Activated T-helper 2 cell treated with anti-CD3 and anti-CD28 coated beads, Interferon-gamma antibody, Interleukin-2, Interleukin-4, amounts not matched to agents 10 μg/mL and 5 μg/mL and 100 μg/mL, durations not matched to agents 14 hours and 24 hours and 36 hours (primary cell): ENCODE measurements at places on chromosomes 7 and 10. TPM values are rescaled to one million over a fixed set of nuclear protein-coding genes. Genes with fewer than 3 reads are reported as not detected.

DNA sequence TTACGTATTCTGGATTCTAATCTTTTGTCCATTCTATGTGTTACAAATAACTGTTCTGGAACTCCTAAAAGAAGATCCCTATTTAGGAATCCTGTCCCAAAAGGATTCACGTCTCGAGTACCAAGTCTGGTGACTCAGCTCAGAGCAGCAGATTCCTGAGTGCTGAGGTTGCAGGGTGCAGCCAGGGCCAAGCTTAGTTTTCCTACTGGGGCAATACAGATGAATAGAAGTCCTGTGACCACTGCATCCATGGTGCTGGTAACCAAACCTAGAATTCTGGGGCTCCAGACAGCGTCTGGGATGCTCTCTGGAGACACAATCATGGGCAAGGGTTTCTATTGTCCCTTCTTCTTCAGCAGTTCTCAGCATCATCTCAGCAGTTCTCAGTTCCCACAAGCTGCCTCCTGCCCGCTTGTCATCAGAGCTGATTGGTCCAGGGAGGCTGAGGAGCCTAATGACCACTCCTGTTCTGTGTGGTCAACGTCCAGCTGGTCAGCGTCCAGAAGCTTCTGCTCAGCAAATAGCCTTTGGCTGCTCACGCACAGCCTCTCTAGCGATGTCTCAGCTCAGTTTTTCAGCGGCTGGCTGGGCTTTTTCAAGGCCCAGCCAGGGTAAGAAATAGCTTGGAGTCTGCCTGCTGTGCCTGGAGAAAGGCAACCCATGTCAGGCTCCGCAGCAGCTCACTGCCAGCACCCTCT, 50.4 kb upstream of the C7orf33 start:
- no peak overlapping the region for H3K4me3 ChIP-seq
- no peak overlapping the region for H3K27ac ChIP-seq
- H3K27me3 ChIP-seq = peaks cover 3% of the 10 kb centered on the region
- peaks cover 6% of the 10 kb centered on the region for H3K4me1 ChIP-seq
- no peak for DNase-seq

DNA sequence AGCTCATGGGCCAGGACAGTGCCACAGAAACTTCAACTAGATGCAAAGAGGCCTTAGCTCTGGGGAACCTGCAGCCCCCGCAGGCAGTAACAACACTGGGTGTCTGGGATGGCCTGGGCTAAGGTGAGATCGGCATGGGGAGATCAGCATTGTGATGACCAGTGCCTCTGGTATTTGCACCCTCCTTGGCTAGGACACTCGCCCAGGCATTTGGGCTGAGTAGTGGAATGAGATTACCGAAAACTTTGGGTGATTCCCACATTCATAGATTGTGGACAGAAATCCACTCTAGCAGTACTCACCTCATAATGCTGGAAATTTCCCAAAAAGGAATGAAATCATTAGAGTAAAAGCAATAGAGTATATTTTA, 70.6 kb upstream of the ZMIZ2 start:
- peaks cover 39% of the 10 kb centered on the region for H3K36me3 ChIP-seq
- no peaks in the 10 kb centered on the region for H3K27me3 ChIP-seq
- H3K4me3 ChIP-seq = no peak overlapping the region
- H3K27ac ChIP-seq = no peak overlapping the region

DNA sequence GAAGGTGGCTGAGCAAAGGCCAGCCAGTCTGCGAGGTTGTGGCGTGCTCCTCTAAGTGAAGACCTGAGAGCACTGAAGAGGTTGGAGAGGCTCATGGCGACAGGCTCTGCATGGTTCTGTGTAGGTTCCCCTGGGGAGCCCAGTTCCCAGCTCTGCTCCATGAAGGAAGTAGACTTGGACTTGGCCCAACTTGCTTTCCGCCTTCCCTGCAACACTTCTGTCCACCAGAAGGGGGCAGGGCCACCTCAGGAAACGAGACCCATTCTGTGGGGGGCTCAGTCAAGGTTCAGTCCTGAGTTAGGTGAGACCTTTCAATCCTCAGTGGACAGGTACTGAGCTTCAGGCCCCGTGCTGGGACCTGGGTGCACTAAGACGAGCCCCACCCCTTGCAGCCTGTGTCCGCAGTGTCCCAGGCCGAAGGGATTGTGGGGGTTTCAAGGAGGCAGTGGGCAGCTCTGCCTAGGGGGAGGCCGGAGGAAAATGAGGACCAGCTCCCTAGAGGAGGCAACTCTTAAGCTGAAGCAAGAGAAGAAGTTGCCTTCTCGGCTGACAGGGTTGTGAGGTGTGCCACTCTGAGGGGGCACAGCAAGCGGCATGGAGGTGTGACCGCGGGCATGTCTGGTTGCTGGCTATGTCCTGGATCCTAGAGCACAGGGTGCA, 15.0 kb upstream of the PCBD1 start:
- peaks cover 2% of the 10 kb centered on the region for H3K27me3 ChIP-seq
- H3K27ac ChIP-seq = no peak overlapping the region
- H3K36me3 ChIP-seq = no peaks in the 10 kb centered on the region
- no peaks in the 10 kb centered on the region for H3K4me1 ChIP-seq
- DNase-seq = no peak

GRCh38 chr7:108167460-108167859, 37.3 kb upstream of the LAMB4 start:
- no peak overlapping the region for H3K4me3 ChIP-seq
- no peaks in the 10 kb centered on the region for H3K4me1 ChIP-seq

- no peak for DNase-seq
- peaks cover 9% of the 10 kb centered on the region for H3K27me3 ChIP-seq
Measured at GRCh38 chr10:88491314-88491713, 91.8 kb downstream of the RNLS start.

GRCh38 chr10:124717911-124718741, 26.1 kb downstream of the FAM53B start:
- peak overlapping the region; percentile 24 for H3K4me3 ChIP-seq
- H3K27me3 ChIP-seq = peaks cover 2% of the 10 kb centered on the region
- H3K4me1 ChIP-seq = peaks cover 75% of the 10 kb centered on the region
- H3K36me3 ChIP-seq = peaks cover 45% of the 10 kb centered on the region
- peak; percentile 64 for DNase-seq
- H3K27ac ChIP-seq = peak overlapping the region; percentile 58

DNA sequence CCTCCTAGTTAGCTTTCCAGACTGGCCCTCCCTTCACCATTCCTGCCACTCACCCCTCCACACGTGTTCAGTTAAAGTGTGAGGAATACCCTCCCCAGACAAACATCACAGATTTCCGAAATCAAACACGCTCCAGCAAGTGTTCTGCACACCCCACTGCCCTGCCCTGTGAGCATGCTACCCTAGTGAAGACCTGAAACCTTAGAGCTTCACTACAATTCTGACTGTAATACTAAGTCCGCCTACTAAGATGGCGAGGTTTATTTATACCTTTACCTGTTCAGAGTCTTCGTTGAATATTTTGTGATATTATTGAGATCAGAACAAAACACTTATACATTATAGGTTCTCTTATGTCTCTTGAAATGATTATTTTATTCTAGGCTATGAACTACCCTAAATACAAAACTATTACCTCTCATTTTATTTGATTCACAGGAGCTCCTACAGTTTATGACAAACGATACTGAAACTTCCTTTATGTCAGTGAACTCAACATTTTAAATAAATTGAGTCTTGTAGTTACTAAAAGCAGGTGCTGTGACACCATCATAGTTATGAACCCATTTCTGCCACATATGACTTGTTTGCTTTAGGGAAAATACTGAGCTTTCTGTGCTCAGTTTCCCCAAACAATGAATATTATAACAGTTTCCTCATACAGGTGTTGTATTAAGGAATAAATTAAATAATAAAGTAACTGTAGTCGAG, 8.6 kb downstream of the SCIN start:
- no peak for DNase-seq
- peaks cover 26% of the 10 kb centered on the region for H3K27me3 ChIP-seq
- H3K4me3 ChIP-seq = no peak overlapping the region
- H3K4me1 ChIP-seq = no peaks in the 10 kb centered on the region
- no peaks in the 10 kb centered on the region for H3K36me3 ChIP-seq

DNA sequence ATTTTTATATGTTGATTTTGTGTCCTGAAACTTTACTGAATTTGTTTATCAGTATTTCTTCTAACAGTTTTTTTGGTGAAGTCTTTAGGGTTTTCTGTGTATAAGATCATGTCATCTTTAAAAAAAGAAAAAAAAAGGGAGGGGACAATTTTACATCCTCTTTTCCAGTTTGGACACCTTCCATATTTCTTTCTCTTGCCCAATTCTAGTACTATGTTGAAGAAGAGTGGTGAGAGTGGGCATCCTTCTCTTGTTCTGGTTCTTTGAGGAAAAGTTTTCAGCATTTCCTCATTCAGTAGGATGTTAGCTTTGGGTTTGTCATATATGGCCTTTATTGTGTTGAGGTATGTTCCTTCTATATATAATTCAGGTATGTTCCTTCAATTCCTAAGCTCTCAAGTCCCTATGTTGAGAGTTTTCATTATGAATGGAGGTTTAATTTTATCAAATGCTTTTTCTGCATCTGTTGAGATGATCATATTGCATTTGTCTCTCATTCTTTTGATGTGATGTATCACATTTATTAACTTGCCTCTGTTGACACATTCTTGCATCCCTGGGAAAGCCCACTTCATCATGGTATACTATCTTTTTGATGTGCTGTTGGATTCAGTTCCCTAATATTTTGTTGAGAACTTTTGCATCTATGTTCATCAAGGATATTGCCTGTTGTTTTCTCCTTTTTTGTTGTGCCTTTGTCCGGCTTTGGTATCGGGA, 12.1 kb downstream of the TAS2R40 start:
- no peak overlapping the region for H3K27ac ChIP-seq
- no peak overlapping the region for H3K4me3 ChIP-seq
- peaks cover 1% of the 10 kb centered on the region for H3K4me1 ChIP-seq
- H3K27me3 ChIP-seq = peaks cover 36% of the 10 kb centered on the region
- H3K36me3 ChIP-seq = peaks cover 14% of the 10 kb centered on the region

GRCh38 chr7:21912305-21912704, 33.4 kb downstream of the CDCA7L start:
- no peak overlapping the region for H3K4me3 ChIP-seq
- H3K4me1 ChIP-seq = peaks cover 2% of the 10 kb centered on the region
- DNase-seq = no peak

DNA sequence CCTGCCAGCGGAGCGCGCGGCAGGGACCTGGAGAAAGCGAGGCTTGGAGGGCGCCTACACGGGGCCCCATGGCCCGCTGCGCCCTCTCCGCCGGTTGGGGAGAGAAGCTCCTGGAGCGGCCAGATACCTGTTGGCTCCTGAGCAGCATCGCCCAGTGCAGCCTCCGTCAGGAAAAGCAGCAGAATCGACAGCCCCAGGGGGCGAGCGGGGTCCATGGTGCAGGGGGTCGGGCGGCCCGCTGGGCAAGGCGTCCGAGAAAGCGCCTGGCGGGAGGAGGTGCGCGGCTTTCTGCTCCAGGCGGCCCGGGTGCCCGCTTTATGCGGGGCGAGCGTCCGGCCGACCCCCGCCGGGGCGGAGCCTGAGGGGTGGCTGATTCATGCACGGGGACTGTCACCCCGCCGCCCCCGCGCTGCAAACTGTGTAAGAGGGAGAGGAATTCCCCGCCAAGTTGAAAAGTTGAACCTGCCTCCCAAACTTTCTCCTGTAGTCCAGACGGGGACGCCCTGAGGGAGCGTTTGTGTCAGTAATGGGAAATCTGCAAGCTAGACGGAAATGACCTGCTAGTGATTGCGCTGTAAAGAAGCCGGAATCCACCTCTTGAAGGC, at the start of gene TFPI2:
TFPI2 (minus strand) TSS at position 290 of the 605 bp plus-strand sequence; CDS start at position 215, 75 bp downstream.
- H3K27me3 ChIP-seq = peaks cover 50% of the 10 kb centered on the region
- H3K27ac ChIP-seq = no peak within 1 kb of the TSS
- no peak for DNase-seq
- peaks cover 9% of the 10 kb centered on the region for H3K4me1 ChIP-seq

GRCh38 chr10:132239126-132240031, 52.6 kb downstream of the DPYSL4 start:
- H3K27me3 ChIP-seq = no peaks in the 10 kb centered on the region
- DNase-seq = no peak
- no peak overlapping the region for H3K4me3 ChIP-seq
- no peak overlapping the region for H3K27ac ChIP-seq
- H3K4me1 ChIP-seq = no peaks in the 10 kb centered on the region

DNA sequence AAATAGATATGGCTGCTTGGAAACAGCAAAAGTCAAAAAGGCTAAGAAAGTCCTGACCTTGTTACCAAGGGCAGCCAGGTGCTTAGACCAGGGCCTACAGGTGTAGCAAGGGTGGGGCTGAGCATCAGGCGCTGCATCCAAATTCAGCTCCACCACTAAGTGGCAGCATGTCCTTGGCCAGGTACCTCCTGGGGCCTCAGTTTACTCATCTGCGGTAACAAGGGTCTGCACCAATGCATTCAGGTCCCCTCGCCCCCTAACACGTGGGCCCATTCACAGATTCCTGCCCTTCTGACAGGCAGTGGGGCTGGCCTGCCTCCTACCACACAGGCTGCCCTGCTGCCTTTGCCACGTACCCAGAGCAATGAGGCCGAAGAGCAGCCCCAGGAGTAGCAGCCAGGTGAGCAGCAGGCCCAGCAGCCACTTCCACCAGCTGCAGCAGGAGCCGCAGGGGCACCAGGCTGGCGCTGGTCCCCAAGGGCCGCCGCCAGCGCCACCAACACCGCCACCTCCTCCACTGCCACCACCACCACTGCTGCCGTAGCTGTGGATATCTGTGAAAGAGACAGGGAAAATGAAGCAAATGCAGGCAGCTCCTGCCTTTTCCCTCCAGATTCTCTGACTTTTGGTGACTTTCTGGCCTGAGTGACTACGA, 28.9 kb downstream of the COL17A1 start:
- no peaks in the 10 kb centered on the region for H3K36me3 ChIP-seq
- H3K27me3 ChIP-seq = peaks cover 2% of the 10 kb centered on the region
- H3K4me3 ChIP-seq = no peak overlapping the region
- no peak overlapping the region for H3K27ac ChIP-seq
- H3K4me1 ChIP-seq = no peaks in the 10 kb centered on the region

DNA sequence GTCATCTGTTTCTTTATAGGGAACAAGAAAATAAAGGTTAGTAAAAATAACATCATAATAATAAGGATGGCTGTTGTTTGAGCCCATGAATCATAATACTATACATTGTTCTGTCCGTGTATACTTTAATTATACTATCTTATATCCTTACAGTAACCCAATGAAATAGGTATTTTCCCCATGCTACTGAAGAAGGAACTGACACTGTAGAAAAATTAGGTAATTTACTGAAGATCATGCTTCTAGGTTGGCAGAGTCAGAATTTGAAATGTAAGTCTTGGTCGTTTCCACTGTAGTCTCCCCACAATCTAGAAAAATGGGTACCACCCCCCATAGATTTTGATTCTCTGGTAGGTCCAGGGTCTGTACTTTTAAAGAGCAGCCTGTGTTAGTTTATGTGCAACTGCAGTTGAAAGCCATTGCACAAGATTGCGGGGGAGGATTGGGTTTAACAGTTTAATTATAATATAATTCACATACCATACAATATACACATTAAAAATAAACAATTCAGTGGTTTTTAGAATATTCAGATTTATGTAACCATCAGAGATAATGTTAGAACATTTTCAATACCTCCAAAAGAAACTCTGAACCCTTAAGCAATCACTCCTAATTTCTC, 47.7 kb downstream of the SHOC2 start:
- H3K4me3 ChIP-seq = no peak overlapping the region
- no peak overlapping the region for H3K27ac ChIP-seq
- no peaks in the 10 kb centered on the region for H3K27me3 ChIP-seq
- peaks cover 10% of the 10 kb centered on the region for H3K36me3 ChIP-seq
- DNase-seq = no peak
- H3K4me1 ChIP-seq = peaks cover 17% of the 10 kb centered on the region

Gene SERPINE1
- total RNA-seq = 0.23 TPM in 2 replicates

Gene HOGA1
- total RNA-seq = not detected in 2 replicates

Gene SCIN
- total RNA-seq = not detected in 2 replicates

Gene GDF2
- not detected in 2 replicates for total RNA-seq

Gene GIMAP5
- total RNA-seq = 42.9 and 46.7 TPM in 2 replicates

Gene AOAH
- 33.4 and 33.5 TPM in 2 replicates for total RNA-seq

Gene LLCFC1
- not detected in 2 replicates for total RNA-seq

Gene SYT15
- total RNA-seq = 1.5 TPM in 2 replicates
